ENCODE measurements at places on chromosomes 3 and 15.

DNA sequence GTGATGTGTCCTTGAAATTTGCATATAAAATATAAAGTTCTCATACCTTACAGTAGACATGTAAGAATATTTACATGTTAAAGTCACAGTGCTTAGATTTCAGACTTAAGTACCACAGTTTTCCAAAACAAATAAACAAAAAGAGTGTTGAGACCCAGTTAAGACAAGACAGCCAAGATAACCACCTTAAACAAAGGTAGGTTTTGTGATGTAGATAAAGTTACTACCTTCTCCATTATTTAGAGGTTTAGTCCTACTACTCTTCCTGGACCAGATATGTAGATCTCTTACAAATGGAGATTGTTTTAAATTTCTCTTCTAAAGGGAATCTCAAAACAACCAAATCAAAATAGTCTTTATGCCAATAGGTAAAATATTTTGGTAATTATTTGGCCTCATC, 15.7 kb downstream of the OR5H15 start:
- no peak for DNase-seq

GRCh38 chr3:152316318-152316717, 47.6 kb downstream of the MBNL1 start:
- no peak for DNase-seq

- no peak for DNase-seq
Measured at GRCh38 chr3:25547943-25548674, 116.6 kb downstream of the TOP2B start.

DNA sequence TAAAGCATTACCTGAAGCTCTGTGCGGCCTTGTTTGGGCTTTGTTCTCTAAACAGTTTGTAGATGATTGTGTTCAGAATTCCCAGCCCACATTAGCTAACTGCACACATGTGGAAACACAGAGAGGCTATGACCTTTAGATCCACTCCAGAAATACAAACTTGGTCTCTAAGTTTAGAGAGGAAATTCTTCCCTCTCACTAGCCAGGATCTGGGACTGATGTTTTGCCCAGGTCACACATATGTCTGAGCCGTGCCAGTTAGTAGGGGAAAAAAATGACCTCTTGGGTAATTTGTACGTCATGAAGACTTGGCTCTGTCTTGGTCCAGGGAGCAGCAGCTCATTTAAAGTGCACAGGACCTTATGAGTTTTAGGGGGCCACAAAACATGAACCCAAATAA, 223.1 kb downstream of the RBMS3 start:
- DNase-seq = no peak

Data from activated CD4-positive, alpha-beta T cell treated with anti-CD3 and anti-CD28 coated beads, Interleukin-2, amount 50 U/mL, for 1 hour (primary cell).